ENCODE measurements at places on chromosomes 3 and 15.

GRCh38 chr15:86183596-86184491 is 104.2 kb downstream of the AGBL1 start:
- DNase-seq = peak; percentile 12

DNA sequence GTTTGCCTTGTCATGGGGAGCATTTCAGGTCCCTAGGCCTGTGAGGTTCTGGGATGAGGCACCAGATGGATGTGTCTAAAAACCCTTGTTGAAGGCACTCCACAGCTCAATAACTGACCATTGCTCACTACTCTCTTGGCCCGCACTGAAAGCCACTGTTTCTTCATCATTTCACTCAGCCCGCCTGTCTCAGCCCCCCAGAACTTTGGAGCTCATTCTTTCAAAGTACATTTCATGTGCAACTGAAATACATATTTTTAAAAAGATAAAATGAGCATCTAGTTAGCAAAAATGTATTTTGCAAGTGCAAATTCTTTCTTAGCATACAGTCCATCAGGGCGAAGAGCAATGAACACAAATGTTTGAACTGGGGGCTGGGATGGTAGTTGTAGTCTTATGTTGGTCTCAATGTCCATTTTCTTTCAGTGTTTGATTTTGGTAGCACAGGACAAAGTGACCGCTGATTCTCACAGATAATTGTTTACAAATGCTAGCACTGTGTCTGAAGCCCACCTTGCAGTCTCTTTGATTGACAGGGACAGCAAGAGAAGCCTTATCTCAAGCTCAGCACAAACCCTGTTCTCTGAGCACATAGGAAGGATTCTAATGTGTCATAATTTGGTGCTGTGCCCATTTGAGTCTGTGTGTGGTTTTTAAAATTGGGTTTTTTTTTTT is 19.6 kb downstream of the HEMK1 start:
- no peak for DNase-seq

GRCh38 chr15:100141311-100142001 is 200.3 kb downstream of the ADAMTS17 start:
- DNase-seq = no peak

DNA sequence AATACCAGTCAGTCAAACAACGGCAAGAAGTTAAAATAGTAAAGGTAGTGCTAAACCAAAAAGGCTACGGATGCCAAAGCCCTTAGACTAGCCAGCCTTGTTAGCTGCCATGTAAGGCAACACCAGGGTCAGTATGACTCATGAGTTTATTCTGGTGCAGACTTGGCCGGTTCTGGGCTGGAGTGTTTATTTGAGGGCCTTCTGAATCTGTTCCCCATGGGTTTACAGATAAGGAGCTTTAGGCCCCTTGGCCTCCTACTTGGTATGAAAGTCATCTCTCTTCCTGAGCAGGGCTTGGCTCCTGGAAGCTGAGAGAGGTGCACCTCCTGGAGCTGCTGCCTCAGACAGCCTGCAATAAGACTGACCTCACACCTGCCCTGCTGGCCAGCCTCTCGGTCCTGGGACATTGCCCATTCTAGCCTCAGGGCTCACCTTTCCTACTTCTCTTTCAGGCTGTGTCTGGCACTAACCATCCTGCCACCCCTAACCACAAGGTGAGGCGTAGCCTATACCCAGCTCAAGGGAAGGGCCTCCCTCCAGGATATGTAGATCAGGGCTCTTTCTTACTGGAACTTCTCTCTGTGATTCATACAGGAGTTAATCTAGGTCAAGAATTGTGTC is 10.4 kb upstream of the RTP1 start:
- DNase-seq = no peak

DNA sequence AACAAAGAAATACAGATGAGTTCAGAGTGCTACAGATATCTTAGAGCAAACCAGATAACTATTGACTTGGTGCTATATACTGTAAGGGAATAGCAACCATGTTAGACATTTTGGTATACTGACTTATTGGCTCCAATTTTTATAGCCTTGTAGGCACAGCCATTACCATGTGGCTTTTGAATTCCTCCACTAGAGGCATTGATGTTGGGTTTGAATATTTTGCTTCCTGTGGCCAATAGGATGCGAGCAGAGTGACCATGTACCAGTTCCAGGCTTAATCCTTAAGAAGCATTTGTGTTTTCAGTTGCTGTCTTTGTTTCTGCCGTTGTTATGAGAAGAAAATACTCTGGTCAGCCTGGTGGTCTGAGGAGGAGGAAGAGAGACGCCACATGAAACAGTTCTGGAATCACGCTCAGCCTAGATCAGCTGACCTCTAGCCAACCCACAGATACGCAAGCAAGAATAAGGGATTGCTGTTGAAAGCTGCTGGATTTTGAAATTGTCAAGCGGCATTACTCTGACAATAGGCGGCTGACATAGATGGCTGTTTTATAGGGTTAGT is 109.4 kb upstream of the TNIK start:
- no peak for DNase-seq

GRCh38 chr15:87133704-87134103 is 1054.0 kb downstream of the AGBL1 start:
- DNase-seq = no peak

DNA sequence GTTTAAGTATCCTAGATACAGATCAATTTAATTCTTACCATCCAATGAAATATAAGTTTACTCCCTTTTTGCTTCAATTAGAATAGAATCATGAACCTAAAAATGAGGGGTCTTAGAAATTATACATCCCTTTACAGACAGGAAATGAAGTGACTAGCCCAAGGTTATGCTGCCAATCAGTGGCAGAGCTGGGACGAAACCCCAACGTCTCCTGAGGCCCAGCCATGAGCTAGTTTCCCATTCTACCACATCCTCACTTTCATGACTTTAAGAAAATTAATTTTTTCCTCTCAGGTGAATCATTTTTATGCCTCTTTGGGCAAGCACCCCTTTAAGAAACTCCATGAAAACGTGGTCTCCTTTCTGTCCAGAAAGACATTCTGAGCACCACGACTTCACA is 11.2 kb downstream of the LRIG1 start:
- DNase-seq = no peak

DNA sequence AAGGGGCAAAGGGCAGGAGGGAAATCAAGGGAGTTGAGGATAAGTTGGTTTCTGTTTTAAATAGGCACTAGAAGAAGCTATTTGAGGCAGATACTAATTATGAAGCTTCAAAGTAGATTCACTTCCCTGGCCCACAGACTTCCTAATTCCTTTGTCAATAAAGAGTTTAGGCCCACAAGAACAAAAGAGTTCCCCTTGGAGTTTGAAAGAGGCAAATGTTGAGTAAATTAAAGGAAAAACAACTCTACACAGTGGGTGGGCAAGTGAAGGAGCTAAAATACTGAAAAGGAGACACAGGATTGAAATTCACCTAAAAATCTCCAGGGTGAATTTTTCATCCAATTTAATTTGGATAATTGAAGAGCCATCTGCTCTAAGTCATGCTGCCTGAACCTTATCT is 411.7 kb upstream of the RORA start:
- DNase-seq = no peak

GRCh38 chr3:183592821-183593220 is 37.3 kb upstream of the KLHL6 start:
- DNase-seq = no peak

- no peak for DNase-seq
These were observed 218.7 kb downstream of the ISL2 start for GRCh38 chr15:76555247-76555646.

DNA sequence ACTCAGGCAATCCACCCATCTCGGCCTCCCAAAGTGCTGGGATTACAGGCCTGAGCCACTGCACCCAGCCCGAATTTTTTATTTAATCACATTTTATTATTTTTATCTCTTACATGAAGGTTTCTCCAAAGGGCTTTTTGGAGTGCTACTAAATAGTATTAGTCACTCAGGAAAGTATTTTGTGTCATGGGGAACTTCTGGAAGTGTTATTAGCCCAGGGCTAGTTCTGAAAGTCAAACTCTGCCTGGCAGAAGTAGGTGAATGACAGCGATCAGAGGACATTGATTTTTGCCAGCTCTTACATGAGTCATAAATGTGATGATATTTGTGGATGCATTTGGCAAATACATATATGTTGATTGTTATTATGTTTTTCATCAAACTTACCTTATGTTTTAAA is 48.7 kb downstream of the ZPLD1 start:
- no peak for DNase-seq

DNA sequence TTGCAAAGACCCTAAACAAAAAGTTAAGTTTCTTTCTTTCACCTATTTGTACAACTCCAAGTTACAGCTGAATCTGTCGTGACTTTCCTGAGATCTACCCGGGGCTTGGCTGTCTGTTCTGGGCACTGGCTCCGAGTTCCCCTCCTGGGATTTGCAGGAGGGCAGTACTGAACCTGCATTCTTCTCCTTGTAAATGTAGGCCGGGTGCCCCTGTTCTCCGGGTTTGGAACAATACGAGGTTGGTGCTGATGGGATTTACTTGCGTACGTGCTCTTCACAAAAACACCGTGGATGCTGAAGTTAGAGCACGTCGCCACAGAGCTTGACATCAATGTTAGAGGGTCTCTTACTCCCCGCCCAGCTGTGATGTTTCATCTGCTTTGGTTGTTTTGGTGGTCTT is 48.1 kb downstream of the KLHL25 start:
- DNase-seq = no peak

- DNase-seq = no peak
These were observed 483.7 kb upstream of the FRG2C start for GRCh38 chr3:75180235-75180944.

DNA sequence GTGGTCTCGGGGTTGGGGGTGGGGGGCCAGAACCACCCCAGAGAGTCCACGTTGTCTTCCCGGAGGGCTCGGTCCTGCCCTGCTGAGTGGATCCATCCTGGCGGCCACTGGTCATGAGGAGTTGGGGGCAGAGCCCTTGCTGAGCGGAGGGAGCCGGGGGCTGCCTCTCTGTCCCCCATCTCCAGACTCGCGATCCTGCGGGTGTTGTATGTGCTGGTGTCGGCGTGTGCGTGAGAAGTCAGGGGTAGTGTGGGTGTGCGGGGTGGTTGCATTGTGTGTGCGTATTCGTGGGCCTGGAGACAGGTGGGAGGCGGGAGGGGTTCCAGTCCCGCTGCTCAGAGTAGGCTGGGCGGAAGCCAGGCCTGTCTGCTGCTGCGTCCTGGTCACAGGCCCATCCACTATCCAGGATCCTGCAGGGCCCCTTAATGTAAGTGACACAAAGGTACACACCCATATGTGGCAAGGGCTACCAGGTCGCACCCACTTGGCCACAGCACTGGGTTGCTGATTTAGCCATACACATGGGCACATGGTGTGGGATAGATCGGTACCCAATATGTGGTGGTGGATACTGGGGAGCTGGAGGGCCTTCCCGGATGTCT is 30.7 kb downstream of the NBEAL2 start:
- DNase-seq = no peak

- no peak for DNase-seq
These were observed 29.1 kb downstream of the MKRN2 start for GRCh38 chr3:12585970-12586369.

- DNase-seq = no peak
These were observed 227.6 kb downstream of the MFSD1 start for GRCh38 chr3:159029306-159030026.

GRCh38 chr3:7309641-7310102 is 448.8 kb downstream of the GRM7 start:
- peak; percentile 4 for DNase-seq

GRCh38 chr3:184372296-184372821 is 5.6 kb downstream of the THPO start:
- DNase-seq = no peak

- DNase-seq = no peak
These were observed 25.6 kb downstream of the FAM43A start for GRCh38 chr3:194711286-194711685.

DNA sequence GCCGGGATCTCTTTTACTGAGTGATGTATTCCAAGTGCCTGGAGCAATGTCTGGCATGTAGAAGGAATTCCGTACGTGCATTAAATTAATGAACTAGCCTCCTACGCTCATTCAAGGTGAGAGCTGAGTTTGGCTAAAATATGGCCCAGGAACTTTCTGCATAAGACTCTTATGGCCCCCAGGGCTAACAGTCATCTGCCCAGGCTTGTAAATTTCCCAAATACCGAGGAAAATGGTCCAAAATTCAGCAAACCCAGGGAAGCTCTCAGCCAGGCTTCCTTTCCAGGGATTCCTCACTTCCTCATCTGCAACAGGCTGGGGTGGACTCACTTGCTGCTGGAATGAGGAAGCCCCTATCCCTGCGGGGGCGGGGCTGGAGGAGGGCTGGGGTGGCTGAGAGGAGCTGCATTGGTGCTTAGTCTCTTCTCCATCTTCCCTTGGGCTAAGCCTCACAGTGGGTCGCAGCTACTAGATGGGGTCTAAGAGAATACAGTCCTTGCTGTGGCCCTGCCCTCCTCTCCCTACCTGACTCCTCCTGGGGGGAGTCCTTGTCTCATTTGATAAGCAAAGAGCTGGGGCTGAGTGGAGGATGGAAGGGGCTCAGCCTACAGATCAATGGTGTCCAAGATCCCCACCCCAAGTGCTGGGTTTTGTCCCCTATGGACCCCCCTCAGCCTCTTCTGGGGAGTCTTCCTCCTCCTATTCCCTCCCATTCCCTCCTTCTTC is 28.5 kb upstream of the APOD start:
- DNase-seq = no peak

DNA sequence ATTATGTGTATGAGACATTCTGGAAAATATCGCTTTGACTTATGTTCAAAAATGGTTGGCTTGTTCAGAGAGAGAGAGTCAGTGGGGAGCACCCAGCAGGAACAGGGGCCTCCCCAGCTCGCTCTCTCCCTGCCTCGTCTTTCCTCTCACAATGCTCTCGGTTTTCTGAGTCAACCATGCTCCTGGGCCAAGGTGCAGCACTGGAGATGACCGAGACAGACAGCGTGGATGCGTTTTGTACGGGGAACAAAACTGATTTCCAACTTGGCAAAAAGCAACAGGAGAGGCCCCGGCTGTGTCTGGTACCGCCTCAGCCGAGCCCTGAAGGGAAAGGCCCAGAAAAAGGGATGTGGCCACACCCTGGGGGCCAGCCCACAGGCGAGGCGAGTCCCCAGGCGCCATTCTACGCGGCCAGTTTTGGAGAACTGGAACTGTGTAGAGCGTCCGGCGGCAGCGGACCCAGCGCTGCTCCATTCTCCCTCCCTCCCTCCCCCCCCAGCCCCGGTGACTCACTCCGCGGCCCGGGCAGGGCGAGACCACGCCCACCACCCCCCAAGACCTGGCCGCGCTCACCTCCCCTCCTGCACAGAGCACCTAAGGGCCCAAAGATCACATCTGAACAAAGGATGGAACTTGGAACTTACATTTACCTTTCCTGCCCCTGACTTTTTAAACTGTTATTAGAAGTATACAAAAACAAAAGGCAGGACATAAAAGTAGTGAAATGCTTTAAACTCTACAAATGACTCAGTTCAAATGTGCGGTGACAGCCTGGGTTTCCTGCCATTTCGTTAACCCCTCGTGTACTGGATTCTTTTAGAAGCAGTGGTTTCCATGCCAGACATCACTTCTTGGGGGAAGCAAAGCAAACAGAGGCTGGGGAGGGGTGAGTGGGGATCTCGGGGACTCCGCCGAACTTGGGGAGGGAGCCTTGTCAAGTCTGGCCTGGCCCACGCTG is 12.7 kb downstream of the ATP10A start:
- no peak for DNase-seq

Measured in amygdala (tissue), 56 donors.